Progenitor cell of endocrine pancreas (in vitro differentiated cells): ENCODE measurements at places on chromosomes 5 and 9.

DNA sequence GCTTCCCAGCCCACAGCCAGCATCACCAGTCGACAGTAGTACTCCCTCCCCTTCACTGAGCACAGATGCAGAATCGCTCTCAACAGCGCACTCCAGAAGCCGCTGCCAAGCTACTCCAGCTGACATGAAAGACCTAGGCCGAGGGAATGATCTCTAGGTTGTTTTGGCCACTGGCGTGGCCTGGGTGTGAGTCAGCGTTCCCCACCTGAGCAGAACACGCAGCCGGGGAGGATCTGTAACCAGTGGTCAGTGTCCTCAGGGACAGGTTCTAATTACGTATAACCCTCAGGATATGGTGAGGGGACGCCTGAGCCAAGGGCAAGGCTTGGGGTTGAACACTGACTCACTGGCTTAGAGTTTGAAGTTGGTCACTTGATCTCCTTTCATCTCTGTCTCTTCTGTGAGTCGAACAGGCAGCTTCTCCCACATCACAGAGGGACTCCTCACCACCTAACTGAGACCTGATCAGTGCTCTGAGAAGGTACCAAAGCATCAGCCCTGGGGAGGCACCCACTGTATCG lies 76.9 kb upstream of the IL17B start:
- DNase-seq, result no peak

GRCh38 chr9:93942161-93942560 lies 13.0 kb downstream of the BARX1 start:
- no peak for DNase-seq

GRCh38 chr5:172773481-172774469 lies 2.8 kb upstream of the DUSP1 start:
- DNase-seq, result no peak

DNA sequence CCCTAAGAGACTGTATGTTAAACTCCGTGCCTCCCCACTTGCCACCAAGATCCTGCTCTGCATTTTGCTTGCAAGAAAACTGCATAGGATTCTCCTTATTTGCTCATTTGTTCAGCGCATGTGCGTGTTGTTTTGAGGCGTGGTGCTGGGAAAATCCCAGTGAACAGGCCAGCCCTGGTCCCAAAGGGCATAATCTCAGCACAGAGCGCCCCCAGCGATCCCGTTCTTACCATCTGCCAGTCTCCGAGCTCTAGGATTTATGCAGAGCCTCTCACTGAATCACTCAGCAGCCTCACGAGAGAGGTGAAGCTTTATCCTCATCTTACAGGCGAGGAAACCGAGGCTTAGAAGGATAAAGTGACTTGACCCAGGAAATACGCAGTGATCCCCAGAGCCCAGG lies 11.5 kb downstream of the PRRX2 start:
- DNase-seq, result no peak

DNA sequence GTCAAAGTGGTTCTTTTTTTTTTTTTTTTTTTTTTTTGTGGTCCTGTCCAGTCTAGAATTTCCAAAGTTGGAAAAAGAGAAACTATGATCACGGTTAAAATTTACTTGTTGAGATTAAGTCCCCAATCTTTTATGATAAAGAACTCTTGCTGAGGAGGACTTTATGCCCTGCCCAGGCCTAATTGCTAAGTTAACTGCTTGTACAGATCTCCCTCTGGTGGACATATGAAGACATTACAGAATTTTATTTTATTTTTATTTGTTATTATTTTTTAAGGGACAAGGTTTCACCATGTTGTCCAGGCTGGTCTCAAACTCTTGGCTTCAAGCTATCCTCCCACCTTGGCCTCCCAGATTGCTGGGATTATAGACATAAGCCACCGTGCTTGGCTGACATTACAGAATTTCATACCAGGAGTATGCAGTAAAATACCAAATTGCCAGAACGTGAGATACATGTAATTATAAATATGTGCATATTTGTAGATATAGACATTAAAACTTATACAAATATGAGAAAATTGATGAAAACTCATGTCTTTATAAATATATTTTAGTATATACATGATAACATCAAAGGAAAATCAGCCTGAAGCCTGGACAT lies 91.2 kb downstream of the RFK start:
- DNase-seq, result no peak

DNA sequence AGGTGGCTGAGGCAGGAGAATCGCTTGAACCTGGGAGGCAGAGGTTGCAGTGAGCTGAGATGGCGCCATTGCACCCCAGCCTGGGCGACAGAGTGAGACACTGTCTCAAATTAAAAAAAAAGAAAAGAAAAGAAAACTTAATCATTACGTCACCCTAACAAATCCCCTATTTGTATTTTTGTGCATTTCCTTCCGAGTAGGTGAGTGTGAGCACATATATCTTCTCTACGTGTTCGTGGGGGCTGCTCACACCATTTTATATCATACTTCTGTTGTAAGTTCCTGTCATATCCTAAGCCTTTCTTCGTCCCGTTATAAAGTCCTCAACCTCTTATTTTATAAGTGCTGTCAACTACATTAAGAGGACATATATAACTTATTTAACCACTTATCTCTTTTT lies 41.9 kb upstream of the GRHPR start:
- no peak for DNase-seq
